ENCODE measurements at places on chromosomes 6 and 20.

- peak; percentile 44 for DNase-seq
Observed at GRCh38 chr6:135145063-135145800, 35.9 kb upstream of the MYB start.

- DNase-seq = no peak
Observed at GRCh38 chr6:81806793-81807565, 54.5 kb upstream of the TENT5A start.

GRCh38 chr20:58650181-58650775, 805 bp upstream of the STX16 start:
- no peak for DNase-seq

- DNase-seq = no peak
Observed at GRCh38 chr20:36483919-36484808, 57.2 kb upstream of the MYL9 start.

DNA sequence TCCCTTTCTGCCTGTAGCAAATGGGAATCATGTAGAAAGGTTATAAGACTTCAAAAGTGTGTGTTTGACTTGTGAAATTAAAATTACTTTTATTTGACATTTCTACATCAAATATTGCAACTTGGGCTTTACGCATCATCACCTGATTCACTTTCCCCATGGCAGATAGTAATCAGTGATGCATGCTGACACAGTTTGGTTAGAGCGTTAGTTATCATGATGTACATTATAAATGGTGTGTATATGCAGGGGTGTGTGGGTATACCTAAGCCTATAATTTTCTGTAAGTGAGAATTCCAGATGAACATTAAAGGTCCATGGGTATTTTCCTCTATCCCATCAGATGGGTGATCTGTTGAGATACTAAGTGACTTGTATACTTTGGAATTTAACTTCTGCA, 141.5 kb downstream of the KLHL32 start:
- no peak for DNase-seq

- no peak for DNase-seq
Observed at GRCh38 chr6:135117413-135117968, 62.9 kb upstream of the HBS1L start.

DNA sequence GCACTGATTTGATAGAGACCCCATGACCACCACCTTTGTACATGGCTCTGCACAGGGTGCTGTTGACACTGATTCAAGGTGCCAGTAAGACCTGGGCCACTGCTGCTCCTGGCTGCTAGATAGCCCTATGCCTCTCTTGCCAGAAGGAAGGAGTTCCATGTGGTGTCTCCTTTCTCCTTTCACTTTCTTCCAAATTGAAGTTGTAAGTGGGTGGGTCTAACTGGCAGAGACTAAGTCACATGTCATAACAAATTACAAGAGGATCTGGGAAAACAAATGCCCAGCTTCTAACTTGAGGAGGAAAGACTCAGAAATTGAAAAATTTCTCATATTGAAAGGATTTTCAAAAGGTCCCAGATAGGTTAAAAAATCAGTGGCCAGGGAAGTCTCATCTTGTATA, 116.8 kb downstream of the TFAP2B start:
- no peak for DNase-seq

DNA sequence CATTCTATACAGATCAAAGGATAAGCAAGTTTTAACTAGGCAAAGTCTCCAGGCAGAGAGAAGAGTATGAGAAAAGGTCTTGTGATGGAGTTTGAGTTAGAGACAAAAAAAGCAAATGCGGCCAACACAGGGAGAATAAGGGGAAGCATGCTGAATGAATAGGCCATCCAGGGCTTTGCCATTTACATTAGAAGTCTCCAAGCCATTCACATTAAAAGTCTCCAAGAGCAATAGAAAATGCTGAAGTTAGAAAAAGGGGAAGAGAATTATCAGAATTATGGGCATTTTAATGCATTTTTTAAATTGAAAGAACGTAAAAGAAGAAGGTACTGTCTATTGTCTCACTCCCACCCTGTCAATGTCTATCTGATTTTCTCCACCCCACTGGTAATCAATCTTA, 49.4 kb downstream of the PDSS2 start:
- no peak for DNase-seq

- no peak for DNase-seq
Observed at GRCh38 chr20:45183084-45183483, 8.4 kb downstream of the PI3 start.

DNA sequence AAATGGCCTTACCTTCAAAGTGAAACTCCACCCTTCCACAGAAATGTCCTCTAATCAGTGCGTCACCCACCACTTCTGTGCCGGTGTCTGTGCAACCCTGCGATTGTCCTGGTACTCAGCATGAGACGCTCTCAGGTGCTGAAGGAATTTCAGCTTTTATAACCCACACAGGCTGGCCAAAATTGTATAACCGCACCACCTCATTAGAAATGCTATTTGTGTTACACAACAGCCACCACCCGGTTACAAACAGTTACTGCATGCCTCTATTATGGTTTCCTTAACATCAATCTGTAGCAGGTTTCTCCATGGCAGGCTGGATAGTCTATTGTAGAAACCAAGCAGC, 51.5 kb downstream of the SLC23A2 start:
- DNase-seq = peak; percentile 34

- peak; percentile 62 for DNase-seq
Observed at GRCh38 chr6:170235391-170236125, 55.3 kb downstream of the DLL1 start.

DNA sequence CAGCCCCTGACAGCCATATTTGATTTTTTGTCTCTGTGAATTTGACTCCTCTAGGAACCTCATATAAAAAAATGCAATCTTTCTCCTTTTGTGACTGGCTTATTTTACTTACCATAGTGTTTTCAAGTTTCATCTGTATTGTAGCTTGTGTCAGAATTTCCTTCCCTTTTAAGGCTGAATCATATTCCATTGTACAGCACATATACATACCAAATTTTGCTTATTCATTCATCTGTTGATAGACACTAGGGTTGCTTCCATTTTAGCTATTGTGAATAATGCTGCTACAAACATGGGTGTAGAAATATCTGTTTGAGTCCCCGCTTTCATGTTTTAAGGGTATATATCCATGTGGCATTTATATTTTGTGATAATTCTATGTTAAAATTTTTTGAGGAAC, 49.2 kb upstream of the RNF217 start:
- DNase-seq = no peak

DNA sequence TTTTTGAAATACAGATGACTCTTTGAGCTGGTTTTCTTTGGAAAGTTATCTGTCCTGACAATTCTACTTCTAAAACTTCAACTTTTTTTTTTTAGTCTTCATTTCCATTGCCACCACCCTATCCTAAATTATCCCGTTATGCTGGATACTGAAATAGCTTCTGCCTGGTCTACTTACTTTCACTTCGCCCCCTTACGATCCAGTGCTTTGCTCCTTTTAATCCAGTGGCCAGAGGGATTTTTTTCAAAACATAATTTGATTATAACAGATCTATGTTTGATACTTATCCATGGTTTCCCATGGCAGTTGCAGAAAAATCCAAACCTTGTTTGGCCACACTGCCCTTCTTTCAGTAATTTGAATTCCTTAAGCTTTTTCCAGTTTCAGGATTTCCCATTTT, 27.4 kb downstream of the ASXL1 start:
- no peak for DNase-seq

DNA sequence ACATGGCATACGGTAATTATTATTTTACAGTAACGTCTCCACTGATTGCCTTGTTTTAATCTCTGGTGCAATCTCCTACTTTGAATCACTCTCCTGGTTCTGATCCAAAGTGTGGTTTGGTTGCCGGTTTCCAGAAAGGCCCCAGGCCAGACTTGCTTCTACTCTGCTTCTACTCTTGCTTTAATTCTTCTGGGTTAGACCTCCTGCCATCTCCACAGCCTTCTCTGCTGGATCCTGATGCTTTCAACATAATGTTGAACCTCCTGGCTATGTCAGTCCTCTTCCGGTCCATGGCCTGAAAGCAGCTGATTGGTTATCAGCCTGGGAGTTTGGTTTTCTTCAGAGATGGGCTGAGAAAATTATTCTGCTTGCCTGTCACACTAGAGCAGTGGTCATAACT, 266.5 kb upstream of the RIMS1 start:
- DNase-seq = no peak

GRCh38 chr6:123838505-123839234, 35.0 kb downstream of the NKAIN2 start:
- no peak for DNase-seq

GRCh38 chr6:84772428-84773132, 8.2 kb upstream of the TBX18 start:
- DNase-seq = peak; percentile 80

GRCh38 chr6:85561750-85562357, 31.8 kb downstream of the SNX14 start:
- DNase-seq = no peak

DNA sequence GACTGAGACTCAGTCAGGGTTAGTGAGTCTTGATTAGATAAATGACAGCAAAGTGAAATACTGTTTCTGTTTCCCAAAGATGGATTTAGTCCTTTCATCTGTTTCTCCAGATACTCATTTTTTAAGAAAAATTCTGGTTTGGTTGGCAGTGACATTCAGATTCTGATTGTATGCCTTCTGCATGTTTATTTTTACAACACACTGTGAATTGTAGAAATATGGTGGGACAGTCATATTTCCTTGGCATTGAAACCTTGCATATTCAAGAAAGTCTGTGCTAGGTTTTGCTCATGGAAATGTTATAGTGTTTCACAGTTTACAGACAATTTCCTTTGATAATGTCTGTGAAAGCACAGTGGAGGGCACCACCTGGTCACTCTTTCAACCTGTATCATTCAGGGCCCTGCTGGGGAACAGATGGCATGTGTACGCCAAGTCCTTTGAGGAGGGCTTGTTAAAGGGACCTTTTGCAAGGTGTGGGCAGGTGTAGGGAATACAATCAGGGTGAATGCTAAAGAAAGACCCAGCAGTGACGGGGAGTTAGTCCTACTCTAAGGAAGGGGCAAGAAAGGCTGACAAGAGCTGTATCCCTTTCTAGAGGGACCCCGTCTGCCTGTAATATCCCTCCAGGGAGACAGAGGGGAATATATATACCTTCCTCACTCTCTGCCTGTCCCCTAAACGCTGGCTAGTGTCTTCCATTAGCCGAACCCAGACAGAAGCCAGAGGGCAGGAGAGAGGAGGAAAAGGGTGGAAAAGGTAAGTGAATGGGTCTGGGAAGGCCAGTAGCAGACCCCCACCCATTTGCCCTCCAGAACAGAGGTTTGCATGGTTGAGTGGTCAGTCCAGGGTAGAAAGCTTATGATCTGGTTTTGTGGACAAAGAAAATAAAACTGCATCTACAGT, 10.2 kb downstream of the PLCB4 start:
- no peak for DNase-seq

DNA sequence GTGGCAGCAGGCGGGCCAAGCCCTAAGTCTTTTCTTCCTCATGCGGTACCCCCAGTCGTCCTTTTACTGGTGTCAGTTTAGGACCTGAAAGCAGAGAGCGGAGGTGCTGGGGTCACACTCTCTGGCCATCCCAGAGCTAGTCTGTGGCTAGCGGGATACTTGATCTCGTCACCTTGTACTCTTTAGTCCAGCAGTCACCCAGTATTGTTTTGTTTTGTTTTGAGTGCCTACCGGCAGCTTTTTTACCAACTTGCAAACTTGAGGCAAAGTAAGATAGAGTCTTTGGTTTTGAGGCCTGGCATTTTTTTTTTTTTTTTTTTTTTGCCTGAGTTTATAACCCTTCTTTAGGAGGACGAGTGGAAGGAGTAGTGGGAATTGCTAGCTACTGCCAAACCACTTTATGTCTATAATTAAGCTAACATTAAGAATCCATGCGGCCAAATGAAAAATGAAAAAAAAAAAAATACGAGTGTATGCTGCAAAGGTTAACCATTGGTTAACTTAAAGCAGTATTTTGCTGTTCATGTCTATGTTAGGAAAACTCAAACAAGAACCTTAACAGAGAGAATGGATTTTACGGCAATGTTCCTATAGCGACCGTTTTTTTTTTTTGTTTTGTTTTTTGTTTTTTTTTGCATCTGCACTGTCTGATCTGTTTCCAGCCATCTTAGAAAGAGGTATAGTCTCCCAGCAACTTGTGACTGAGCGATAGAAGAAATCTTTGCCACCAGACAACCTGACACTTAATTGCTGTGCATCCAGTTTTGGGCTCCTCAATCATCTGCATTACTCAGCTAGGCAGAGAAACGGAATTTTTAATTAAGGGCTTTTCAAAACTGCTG, 56.9 kb downstream of the FAM217A start:
- DNase-seq = no peak

- DNase-seq = no peak
Observed at GRCh38 chr6:78615430-78615904, 251.9 kb upstream of the IRAK1BP1 start.

GRCh38 chr6:158628542-158628941, 16.0 kb downstream of the DYNLT1 start:
- DNase-seq = no peak

- DNase-seq = peak; percentile 85
Observed at GRCh38 chr20:25584905-25585704, at the start of gene NINL. TSS of gene NINL (minus strand) at chr20:25585531. CDS start at chr20:25526587, 58,944 bp downstream.

DNA sequence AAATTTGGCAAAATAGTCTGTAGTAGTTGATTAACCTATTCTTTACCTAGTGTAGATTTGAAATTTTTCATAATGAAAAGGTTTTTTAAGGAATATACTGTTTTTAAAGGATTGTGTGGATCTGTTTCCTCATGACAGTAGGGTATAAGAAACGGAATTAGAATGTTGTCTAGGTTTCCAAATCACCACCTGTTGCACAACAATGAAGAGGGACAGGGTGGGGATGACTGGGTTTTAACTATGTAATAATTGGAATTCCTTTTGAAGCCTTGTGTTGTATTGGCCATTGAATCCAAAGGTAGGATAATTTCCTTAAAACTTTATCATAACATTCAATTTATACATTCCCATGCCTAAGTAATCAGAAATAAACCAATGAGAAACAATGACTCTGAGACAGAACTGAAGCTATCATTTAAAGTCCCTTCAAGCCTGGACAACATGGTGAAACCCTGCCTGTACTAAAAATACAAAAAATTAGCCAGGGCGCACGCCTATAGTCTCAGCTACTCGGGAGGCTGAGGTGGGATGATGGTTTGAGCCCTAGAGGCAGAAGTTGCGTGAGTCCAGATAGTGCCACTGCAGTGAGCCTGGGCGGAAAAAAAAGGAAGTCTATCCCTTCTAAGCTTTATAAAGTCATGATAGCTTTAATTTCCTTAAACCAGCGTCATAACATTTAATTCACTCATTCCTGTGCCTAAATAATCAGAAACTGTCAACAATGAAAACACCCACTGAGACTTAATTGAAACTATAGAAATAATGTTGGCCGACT, 18.3 kb upstream of the SLC17A5 start:
- no peak for DNase-seq

GRCh38 chr6:34001706-34002621, 143.9 kb downstream of the GRM4 start:
- peak; percentile 44 for DNase-seq

All from eye (tissue), 1 donor.